ENCODE measurements at places on chromosomes 5 and 9.

- no peak for DNase-seq
Observed at GRCh38 chr5:170537451-170538095, 33.8 kb downstream of the KCNIP1 start.

DNA sequence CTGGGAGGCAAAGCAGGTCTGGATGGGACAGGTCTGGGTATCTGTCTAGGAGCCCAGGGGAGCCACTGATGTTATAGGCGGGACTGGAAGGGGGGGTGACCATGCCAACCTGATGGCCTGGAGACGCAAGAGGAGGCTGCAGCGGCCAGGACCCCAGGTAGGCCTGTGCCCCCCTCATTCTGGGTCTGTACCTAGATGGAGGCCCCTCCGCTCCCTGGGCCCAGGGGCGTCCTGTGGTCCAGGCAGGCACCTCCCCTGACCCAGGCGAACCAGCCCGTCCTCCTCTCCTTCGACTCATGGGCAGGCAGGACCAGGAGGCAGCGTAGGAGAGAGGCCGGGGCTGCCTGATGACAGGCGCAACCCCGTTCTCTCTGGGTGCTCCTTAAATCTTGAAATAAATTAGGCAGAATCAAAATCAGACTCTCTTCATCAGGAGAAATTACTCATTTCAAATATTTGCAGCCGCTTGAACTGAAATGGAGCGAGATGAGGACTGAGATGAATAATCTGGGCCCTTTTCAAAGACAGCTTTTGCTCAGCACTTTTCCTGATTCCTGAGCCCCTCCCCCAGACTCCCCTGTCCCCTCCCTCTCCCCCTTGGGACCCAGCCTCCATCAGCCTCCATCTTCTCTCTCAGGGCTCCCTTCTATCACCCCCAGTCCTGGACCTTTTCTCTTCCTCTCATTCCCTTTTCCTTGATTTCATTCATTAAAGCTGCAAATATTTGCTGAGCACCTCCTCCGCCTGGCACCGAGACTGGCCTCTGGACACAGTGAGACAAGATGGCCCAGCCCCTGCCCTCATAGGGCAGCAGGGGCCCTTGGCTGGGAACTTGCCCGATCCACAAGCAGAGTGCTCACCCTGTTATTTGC lies 46.8 kb upstream of the IER5L start:
- DNase-seq = no peak

DNA sequence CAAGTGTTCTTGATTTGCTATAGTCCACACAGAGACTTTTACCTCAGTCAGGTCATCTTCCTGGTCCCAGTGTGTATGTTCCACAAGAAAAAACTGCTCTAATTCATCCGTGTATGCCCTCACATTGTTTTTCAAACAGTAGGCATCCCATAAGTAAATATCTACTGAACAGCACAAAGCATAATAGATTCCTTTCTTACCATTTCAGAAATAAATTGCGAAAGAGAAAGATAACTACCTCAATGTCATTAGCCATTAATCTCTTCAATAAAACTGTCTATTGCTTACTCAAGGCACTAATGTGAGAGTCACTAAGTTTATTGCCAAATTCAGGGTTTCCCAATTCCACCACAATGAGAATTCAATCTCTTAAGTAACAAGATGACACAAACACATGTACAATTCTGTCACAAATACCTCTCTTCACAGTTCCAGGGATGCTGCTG lies 9.6 kb downstream of the FBXW2 start:
- no peak for DNase-seq

GRCh38 chr9:129836311-129837007 lies 1.2 kb downstream of the USP20 start:
- DNase-seq = peak; percentile 44
